ENCODE measurements at places on chromosomes 6 and 20.

- DNase-seq, result no peak
Observed at GRCh38 chr6:107319906-107320530, 139.3 kb downstream of the PDSS2 start.

DNA sequence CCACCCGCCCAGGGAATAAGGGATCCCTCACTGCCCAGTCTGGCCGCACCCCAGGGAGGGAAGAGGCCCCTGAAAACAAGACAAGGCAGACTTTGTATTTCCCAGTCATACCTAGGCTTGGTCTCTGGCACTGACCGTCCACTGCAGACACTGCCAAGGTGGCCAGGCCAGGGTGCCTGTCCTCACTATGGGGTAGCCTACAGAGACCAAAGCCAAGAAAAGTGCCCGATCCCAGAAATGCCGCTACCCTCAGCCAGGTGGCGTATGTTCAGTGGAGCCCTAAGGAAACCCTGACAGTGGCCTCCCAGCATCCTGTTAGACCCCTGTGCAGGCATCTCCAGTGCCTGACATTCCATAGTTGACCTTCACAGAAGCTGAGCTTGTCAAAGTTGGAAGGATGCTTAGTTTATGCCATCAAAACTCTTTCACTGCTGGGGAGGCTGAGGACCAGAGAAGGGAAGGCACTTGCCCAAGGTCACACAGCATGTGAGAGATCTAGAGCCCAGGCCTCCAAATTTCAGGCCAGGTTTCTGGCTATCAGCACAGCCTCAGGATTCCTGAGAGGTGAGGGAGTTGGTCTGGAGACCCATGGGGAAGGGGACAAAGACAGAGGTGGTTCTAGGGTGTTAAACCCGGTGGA lies 2.5 kb downstream of the SCRT2 start:
- DNase-seq, result no peak

GRCh38 chr6:92270365-92270764 lies 1149.0 kb downstream of the EPHA7 start:
- no peak for DNase-seq

- no peak for DNase-seq
Observed at GRCh38 chr6:83767033-83767432, 58.1 kb upstream of the SNAP91 start.

GRCh38 chr6:96715608-96716007 lies 121.7 kb downstream of the GPR63 start:
- no peak for DNase-seq

GRCh38 chr6:50116797-50117542 lies 67.2 kb upstream of the DEFB112 start:
- DNase-seq, result no peak

DNA sequence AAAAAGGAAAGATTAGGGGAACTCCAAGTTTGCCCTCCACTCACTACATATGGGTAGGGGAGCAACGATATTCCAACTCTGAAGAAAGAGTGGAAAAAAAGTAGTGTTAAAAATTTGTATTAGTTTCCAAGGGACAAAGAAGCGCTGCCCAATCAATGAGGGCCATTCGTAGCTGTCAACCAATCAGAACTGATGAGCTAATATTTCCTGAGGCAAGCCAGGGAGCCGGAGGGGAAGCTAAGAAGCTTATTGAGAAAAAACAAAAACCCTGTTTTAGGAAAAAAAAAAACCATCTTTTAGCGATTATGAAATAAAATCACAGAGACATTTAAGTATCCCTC lies 59.5 kb downstream of the TRIM38 start:
- DNase-seq, result no peak

DNA sequence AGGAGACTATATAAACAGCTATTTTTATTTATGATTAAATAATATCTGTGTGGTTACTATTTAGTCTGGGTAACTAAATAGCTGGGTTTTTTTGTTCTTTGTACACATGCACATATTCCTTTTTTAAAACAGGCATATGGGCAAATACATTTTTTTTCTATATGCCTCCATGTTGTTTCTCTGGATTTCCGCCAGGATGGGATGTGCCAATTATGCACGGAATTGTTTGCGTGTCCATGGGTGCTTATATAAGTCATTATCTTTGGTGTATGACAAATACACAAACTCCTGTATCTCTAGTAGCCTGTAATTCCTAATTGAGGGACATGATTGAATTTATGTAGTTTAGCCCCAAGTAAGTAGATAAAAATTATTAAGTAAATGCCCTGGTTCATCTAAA lies 226.9 kb downstream of the BCKDHB start:
- DNase-seq, result no peak

DNA sequence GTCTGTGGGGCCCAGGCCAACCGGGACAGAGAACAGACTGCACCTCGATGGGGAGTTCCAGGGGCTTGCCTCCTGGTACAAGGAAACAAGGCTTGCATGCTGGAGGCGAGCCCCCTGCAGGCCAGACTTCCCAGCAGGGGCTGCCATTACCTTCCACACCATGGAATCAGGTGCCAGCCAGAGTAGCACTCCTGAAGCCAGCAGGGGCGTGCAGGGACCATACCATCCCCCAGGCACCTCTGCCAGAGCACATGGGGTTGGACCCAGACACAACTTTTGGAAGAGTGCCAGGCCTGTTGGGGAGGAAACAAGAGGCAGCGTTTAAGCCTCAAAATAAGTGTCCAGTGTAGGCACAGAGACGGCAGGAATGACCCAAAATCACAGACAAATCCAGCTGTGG lies 6.5 kb downstream of the DDO start:
- DNase-seq, result no peak

DNA sequence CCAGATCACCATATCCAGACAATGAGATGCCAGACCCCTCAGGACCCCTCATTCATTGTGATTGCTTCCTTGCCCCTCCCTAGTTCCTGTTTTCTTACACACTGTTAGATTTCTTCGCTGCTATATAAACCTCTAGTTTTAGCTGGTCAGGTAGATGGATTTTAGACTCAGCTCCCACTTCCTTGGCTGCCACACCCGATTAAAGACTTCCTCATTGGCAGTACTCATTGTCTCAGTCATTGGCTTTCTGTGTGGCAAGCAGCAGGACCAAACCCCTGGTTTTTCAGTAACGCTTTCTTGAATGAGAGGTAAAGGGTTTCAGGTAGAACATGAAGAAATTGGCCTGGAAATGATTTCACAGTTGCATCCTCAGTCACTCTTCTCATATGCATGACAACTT lies 47.9 kb downstream of the QRSL1 start:
- no peak for DNase-seq
